Kasumi-1 (cell line): ENCODE measurements at places on chromosomes 7 and 10.

- DNase-seq: no peak
Observed at GRCh38 chr10:86699991-86700840, 31.9 kb downstream of the LDB3 start.

- DNase-seq: no peak
Observed at GRCh38 chr10:71911296-71911953, 52.8 kb upstream of the CHST3 start.

GRCh38 chr7:19984231-19984632, 210.8 kb upstream of the TMEM196 start:
- DNase-seq: no peak

- peak; percentile 43 for DNase-seq
Observed at GRCh38 chr10:70493660-70494234, 15.2 kb downstream of the PALD1 start.

DNA sequence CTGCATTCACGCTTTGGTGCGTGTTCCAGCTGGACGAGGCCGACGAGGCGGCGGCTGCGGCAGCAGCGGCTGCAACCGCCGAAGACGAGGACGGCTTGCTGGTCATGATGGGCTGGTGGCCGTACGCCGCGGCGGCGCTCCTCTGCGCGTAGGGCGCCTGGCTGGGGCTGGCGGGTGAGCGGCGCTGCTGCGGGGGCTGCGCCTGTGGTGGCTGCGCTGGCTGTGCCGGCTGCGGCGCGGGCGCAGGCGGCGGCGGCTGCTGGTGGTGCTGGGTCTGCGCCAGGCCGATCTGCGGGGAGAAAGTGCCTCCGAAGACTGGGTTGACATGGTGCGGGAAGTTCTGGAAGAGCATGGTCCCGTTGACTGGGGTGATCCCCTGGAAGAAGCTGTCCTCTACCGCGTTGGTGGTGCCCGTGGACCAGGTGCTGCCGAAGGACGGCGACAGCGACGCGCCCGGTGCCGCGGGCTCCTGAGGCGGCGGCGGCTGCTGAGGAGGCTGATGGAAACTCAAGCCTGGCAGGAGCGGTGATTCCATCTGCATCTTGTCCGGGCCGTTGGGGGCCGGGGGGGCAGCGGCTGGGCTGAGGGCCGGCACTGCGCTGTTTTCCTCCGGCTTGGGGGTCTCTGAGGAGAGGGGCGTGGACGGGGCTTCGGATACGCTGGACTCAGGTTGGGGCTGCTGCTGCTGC, 51.1 kb downstream of the CPEB3 start:
- DNase-seq: peak; percentile 29

- peak; percentile 81 for DNase-seq
Observed at GRCh38 chr10:79139124-79139835, 70.5 kb downstream of the ZMIZ1 start.

DNA sequence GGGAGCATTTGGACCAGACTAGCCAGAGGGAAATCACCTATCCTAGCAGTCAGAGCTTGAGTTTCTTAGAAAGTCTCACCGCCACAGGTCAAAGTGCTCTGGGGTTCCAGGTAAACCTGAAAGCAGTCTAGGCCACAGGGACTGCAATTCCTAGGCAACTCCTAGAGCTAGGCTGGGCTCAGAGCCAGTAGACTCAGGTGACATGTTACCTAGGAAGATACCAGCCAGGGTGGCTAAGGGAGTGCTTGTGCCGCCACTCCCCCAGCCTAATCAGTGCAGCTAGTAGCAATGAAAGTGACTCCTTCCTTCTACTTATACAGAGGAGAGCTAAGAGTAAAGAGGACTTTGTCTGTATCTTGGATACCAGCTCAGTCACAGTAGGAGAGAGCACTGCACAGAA, 348.7 kb upstream of the HPS1 start:
- DNase-seq: no peak

DNA sequence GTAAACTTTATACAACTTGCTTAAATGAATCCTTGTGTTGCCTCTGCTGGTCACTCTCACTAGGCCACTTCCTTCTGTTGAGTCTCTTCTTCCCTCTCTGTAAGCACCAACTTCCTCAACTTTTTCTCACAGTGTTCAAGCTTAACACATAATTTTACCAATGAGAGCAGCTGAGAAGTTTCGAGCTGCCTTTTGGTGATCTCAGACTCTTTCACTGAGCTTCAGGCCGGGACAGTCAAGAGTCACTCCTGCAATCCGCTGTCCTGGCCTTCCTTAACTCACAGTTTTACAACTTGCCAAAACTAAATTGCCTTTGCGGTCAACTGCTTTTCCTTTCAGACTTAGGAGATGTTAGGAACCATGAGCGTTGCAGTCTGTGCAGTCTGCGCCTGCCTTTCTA, 47.4 kb downstream of the PRPF18 start:
- no peak for DNase-seq

- no peak for DNase-seq
Observed at GRCh38 chr7:130989101-130989795, 255.2 kb upstream of the KLF14 start.

DNA sequence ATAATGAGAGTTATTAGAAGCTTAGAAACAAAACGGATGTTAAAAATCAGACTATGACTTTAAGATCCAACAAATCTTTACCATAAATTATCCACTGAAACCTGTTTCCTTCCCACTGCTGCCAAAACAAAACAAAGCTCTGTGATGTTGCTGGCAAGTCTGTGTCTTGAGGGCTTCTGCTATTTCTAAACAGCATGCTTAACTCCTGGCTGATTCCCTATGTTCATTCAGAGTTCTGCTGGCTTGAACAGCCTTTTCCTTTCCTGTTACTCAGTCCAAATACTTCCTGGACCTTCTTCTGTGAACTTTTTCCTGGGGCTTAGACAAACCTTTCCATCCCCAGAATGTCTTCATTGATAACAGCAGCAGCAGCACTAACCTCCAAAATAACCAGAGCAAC, 448.1 kb downstream of the SORCS1 start:
- no peak for DNase-seq

DNA sequence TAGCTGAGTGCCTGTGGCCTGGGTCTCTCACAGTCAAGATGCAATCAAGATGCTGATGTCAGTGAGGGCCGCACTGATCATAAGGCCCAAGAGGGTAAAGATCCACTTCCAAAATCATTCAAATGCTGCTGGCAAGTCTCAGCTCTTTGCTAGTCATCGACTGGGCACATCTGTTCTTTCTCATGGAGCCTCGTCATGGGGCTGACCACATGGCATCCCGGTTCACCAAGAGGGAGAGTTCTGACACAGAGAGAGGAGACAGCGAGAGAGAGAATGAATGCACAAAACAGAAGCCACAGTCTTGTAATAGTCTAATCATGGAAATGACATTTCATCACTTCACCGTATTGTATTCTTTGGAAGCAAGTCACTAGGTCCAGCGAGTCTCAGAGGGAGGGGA, 1067.5 kb upstream of the C7orf33 start:
- no peak for DNase-seq

DNA sequence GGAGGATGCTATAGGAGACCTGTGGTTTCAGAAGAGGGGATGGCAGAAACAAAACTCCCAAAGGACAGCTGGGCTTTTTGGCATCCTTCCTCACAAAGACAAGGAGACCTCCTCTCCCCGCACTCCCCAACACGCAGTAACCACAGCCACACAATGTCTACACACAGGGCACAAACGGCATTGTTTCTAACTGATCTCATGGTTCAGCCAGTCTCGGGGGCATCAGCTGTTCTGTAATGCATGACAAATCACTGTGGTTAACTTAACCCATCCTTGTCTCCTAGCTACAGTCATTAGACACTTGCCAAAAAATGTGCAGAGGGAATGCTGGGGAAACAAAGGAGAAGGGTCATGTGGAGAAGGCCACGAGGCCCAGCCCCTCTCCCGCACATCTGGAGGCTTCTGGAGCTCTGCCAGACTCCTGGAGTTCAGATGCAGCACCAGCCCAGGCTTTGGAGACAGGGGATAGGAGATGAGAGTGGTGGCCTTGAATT, 7.6 kb upstream of the ADAMTS14 start:
- DNase-seq: no peak

- DNase-seq: no peak
Observed at GRCh38 chr7:117273325-117273724, 49.5 kb downstream of the WNT2 start.

- peak; percentile 38 for DNase-seq
Observed at GRCh38 chr10:74289951-74290350, 138.9 kb downstream of the ADK start.

DNA sequence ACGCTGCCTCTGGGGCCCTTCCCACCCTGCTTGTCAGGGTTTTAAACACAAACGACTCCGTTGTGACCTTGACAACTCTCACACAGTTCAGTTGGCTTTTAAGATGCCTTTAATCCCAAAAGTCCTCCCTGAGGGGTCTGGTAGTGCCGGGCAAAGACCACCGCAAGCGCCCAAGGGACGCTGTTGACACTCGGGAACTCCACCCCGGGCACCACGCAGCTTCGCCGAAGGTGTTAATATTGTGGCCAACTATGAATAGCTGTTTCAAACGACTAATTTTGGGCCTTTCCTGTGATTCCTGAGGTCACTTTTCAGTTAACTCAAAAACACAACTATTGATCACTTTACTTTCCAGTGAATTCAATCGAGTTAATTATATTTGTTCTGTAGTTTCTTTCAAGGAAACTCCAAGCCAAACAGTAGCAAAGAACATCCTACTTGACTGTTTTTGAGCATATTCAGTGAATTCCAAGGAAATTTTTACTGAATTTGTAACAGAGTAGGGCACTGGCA, 958 bp upstream of the ESYT2 start:
- DNase-seq: no peak

DNA sequence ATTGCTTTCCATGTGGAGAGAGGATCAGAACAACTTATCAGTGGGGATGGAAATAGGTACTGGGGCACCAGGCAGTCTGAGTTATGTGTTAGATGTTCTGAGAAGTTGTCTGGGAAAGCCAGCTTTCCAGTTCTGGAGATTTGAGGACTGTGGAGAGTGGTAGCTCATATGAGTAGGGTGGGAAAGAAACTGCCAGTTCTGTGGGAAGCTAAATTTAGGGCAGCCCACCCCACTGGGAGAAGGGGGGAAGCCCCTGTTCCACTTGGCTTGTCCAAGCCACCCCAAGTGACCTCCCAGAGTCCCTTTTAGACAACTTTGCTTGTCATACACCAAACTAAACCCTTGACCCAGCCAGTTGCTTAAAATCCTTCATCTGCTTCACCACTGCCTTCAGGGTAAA, 189.5 kb downstream of the REEP3 start:
- no peak for DNase-seq

GRCh38 chr10:6320320-6321010, 117.7 kb downstream of the PFKFB3 start:
- DNase-seq: no peak

GRCh38 chr7:159028508-159029401, 115.9 kb downstream of the VIPR2 start:
- no peak for DNase-seq

DNA sequence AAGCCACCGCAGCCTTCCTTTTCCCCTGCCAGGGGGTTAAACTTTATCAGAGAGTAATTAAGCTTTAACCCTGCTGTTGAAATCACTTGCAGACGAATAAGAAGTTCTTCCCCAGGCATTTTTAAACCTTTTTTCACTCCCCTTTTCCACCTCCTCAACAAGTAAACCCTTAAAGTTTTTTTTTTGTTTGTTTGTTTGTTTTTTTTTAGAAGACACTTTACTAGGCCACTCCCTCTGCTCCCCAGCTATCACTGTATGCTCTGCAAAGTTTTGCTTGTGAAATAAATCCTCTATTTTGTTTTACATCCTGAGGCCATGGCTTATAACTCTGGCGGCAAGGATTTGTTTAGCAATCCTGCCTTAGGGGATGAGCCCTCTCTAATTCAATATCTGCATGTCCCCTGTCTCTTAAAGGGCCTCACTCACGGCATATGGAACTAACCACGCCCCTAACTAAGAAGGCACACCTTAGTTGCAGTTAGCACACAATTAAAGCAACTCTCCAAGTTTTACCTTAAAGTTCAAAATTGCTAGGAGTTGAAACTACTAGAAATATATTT, 1354.7 kb upstream of the LRRTM3 start:
- DNase-seq: no peak

DNA sequence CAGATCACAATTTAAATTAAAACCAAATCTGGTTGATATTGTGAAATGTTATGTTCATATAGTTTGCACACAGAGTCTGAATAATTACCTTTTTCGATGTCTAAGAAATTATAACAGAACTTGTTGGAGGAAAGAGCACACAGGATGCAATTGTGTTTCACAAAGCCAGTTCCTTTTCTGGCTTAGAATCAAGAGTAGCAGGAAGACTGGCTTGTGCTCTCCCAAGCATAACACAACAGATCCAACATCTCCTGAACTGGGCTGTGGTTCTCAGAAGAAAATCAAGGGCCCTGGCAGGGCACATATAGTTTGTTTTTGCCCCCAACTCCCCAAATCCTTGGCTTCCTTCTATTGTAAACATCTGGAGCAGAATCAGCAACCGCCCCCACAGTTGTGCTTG, 62.7 kb downstream of the LRRC4 start:
- peak; percentile 6 for DNase-seq

DNA sequence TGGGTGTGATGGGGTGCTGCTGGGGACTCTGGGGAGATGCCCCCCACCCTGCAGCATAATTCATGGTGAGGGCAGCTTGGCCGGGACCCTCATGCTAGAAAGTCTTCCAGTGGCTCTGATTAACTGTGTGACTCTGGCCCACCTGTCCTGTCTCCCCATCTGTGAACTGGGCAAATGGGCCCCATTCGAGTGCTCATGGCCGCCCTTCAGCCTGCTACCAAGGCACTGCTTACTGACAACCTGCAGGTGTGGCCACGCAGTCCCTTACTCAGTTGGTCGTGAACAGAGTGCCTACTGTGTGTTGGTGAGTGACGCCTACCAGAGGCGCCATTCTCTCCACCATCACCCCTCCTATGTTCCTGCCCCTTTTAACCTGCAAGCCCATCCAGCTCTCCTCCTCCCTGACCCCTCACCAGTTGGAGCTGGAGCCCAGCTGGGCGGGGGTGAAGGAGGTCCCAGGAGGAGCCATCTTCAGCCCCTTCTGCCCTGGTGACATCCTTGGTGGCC, 109.4 kb downstream of the ZMIZ1 start:
- DNase-seq: no peak

GRCh38 chr10:6395606-6396005, 184.5 kb downstream of the PRKCQ start:
- no peak for DNase-seq

GRCh38 chr7:107660381-107661080, at the start of gene SLC26A4:
TSS of gene SLC26A4 (plus strand) at chr7:107660828. CDS start at chr7:107661642, 814 bp downstream.
- DNase-seq: no peak

DNA sequence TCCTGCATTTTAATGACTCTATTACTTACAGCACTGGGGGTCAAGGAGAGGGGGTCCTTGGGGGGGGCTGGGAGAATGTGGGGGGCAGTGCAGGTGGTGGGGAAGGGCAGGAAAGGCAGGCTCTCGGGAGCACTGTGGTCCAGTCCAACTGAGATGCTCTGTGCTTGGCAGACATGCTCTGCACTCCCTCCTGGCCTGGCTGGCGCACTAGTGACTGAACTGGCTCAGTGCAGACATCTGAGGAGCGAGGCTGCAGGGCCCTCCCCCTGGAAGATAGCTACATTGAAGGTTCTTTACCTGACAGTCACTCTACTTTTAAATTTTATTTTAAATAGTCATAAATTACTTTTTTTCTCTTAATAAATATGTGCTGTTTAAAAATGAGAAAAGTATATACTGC, 105.7 kb downstream of the NEURL1 start:
- DNase-seq: no peak
